ENCODE measurements at places on chromosomes 4 and X.

DNA sequence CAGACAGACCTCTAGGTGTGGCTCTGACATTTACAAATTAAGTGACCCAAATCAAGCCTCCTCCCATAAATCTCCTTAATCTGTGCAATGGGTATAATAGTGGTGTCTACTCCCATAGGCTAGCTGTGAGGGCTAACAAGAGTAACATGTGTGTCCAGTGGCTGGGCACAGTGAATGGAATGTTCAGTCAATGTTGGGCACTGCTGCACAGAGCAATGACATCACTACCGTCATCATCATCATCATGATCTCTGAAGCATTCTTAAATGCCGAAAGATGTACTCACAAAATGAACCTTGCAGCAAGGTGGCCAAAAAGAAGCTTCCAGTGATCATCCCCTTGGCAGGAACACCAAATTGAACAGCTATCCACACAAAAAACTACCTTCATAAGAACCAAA lies 43.5 kb downstream of the CHRNA9 start:
- DNase-seq: no peak

DNA sequence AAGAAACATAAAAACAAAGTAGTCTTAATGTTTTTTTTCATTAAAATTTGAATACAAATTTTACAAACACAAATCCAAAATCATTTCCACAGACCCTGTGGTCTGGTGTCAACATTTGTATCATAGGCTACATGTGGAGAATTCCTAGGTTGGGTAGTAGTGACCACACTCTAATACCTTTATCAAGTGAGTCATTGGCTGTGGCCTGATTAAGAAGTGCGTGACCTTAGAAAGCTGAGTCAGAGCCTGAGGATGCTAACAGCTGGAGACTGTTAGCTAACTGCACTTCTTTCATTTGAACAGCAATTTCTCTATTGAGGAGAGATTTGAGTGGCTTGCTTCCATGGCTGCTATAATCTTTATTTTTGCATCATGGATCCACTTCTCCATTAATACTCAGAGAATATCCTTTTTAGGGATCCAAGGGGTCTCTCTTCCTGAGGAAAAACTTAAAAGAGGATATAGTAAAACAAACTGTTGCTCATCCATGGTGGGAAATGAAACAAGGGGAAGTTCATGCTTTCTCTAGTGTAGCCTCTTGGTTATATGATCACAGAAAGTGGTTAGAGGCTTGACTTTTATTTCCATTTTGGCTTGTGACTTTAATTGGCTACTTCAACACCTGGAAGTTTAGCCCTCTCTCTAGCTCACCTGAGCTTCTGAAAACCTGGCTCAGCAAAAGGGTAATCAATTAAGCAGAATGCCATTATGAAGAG lies 335.8 kb downstream of the PABPC4L start:
- peak; percentile 96 for DNase-seq

DNA sequence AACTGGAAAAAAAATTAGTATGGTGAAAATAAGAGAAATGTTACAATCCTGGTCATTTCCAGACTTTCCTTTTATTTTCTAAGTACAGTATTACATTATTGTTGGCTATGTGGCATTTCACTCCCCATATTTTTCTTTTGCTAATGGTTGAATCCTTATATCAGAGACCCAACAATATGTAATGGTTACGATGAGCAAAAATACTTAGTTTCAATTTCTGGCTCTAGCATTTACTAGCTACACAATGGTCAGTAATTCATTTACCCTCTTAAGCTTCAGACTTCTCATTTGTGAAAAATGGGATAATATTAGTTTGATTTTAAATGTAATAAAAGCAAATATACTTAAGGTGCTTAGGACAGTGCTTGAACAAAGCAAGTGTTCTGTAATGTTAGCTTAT lies 942.9 kb upstream of the PABPC4L start:
- no peak for DNase-seq

DNA sequence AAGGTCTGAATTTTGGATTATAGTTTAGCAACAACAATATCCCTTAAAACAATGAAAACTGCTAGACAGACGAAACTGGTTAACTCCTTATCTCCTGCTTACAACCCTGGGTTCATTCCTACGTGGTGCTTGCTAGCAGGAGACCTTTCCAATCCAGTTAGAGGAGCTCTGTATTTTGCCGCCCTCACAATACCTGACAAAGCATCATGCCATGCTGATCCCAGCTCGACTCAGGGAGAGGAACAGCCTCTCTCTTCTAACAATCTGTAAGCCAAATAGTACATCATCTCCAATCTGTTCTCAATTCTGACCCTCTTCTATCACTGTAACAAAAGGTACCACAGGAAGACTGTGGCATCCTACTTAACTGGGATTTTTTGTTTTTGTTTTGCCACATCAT lies 74.4 kb downstream of the PAPSS1 start:
- no peak for DNase-seq

- DNase-seq: no peak
These were observed 194.9 kb downstream of the PACRGL start for GRCh38 chr4:20895208-20895607.

GRCh38 chr4:146154057-146154456 lies 21.5 kb upstream of the LSM6 start:
- DNase-seq: no peak

- DNase-seq: no peak
These were observed 14.1 kb downstream of the GABRA4 start for GRCh38 chr4:46979283-46979682.

- DNase-seq: peak; percentile 22
These were observed 823.8 kb downstream of the CCSER1 start for GRCh38 chr4:90951037-90951436.

DNA sequence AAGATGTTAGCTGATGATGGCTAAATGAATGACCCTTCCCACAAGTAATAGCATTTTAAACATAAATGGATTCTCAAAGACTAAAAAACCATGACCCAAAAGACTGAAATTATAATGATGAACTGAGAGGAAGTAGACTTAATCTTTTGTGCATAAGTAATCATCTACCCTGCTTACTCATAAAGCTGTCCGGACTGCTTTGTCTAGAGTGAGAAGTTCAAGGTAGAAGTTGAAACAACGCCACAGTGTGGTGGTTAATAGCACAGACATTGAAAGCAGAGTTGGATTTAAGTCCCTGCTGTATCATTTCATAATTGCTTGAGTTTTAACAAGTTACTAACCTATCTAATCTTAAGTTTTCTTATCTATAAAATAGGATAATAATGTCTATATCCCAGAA lies 346.6 kb downstream of the CENPC start:
- peak; percentile 70 for DNase-seq
